CD8-positive, alpha-beta memory T cell (primary cell): ENCODE measurements at places on chromosomes 12 and 14.

- no peaks in the 10 kb centered on the region for H3K4me1 ChIP-seq
- no peak for DNase-seq
- H3K4me3 ChIP-seq = no peak overlapping the region
- H3K36me3 ChIP-seq = no peaks in the 10 kb centered on the region
These were observed 44.2 kb downstream of the TTC8 start for GRCh38 chr14:88868558-88869159.

DNA sequence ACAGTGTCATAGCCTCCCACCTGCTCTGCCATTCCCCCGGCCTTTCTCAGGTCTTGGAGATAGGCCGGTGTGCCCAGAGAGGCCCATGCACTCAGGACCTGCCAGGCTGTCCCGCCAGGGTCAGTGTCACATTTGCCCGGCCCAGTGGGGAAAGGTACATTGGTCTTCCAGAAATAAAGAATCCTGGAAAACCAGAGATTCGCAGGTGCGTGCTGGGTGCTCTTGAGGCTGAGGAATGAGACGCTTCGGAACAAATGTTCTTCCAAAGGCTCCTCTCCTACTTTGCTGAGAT lies 205.8 kb upstream of the RTL1 start:
- DNase-seq = no peak
- no peaks in the 10 kb centered on the region for H3K27me3 ChIP-seq
- no peak overlapping the region for H3K4me3 ChIP-seq
- no peak overlapping the region for H3K27ac ChIP-seq

- no peak overlapping the region for H3K4me3 ChIP-seq
- H3K4me1 ChIP-seq = peaks cover 20% of the 10 kb centered on the region
- no peak overlapping the region for H3K27ac ChIP-seq
- no peaks in the 10 kb centered on the region for H3K36me3 ChIP-seq
- no peaks in the 10 kb centered on the region for H3K27me3 ChIP-seq
These were observed 2.0 kb upstream of the CACNA2D4 start for GRCh38 chr12:1920436-1920835.

GRCh38 chr12:57889500-57889989 lies 43.0 kb upstream of the CTDSP2 start:
- no peak overlapping the region for H3K27ac ChIP-seq
- H3K36me3 ChIP-seq = no peaks in the 10 kb centered on the region
- peaks cover 19% of the 10 kb centered on the region for H3K4me1 ChIP-seq
- DNase-seq = no peak
- no peaks in the 10 kb centered on the region for H3K27me3 ChIP-seq
- H3K4me3 ChIP-seq = no peak overlapping the region

GRCh38 chr14:20387576-20387975 lies 25.7 kb downstream of the TEP1 start:
- no peak overlapping the region for H3K27ac ChIP-seq
- DNase-seq = no peak
- H3K36me3 ChIP-seq = peaks cover 78% of the 10 kb centered on the region

- no peaks in the 10 kb centered on the region for H3K36me3 ChIP-seq
- H3K27ac ChIP-seq = no peak overlapping the region
- peaks cover 4% of the 10 kb centered on the region for H3K27me3 ChIP-seq
- DNase-seq = no peak
- no peak overlapping the region for H3K4me3 ChIP-seq
These were observed 29.6 kb upstream of the TCL1B start for GRCh38 chr14:95656634-95657033.

DNA sequence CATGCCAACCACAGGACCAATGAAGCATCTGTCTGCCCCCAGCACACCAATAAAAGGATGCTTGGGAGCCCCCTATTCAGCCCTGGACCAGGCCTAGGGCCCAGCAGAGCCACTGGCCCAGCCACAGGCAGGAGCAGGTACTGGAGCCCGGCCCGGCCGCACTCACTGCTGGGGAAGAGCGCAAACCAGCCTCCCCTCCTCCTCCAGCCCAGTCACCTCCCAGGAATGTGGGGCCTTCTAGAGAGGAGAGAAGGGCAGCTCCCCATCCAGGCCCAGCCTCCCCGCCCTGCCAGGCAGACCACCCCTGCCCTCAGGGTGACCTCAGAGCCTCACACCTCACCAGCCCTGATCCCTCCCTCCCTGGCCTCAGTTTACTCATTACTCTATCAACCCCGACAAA lies 56.2 kb downstream of the CCNK start:
- H3K36me3 ChIP-seq = no peaks in the 10 kb centered on the region
- H3K4me3 ChIP-seq = no peak overlapping the region
- no peaks in the 10 kb centered on the region for H3K4me1 ChIP-seq
- no peak overlapping the region for H3K27ac ChIP-seq
- no peak for DNase-seq
- H3K27me3 ChIP-seq = no peaks in the 10 kb centered on the region

DNA sequence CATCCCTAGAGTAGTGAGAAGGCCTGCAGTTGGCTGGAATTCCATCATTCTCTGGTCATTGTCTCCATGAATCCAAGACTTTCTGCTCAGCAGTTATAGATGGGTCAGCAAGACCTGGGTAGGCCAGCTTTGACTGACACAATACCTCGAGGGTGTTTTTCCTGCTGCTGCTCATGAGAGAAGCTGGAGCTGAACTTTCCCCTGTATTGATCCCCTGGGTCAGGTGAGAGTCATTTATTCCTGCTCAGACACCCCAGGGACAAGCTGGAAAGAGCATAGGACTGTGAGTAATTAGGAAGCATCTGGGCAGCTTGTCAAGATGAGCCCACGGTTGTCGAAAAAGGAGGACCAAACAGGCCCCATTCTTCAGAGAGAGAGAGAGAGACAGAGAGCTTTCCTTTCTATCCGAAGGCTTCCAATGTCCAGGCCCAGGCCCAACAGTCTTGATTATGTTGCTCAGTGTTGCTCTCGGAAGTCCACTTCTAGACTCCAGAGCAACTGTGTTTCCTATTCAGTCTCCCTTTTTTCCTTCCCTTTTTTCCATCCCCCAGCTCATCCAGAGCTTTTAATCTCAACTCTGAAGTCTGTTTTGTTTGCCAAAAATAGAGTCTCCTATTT lies 131.1 kb downstream of the SLC8A3 start:
- H3K4me3 ChIP-seq = no peak overlapping the region
- no peak for DNase-seq
- no peaks in the 10 kb centered on the region for H3K36me3 ChIP-seq
- H3K4me1 ChIP-seq = no peaks in the 10 kb centered on the region
- no peaks in the 10 kb centered on the region for H3K27me3 ChIP-seq
- no peak overlapping the region for H3K27ac ChIP-seq

DNA sequence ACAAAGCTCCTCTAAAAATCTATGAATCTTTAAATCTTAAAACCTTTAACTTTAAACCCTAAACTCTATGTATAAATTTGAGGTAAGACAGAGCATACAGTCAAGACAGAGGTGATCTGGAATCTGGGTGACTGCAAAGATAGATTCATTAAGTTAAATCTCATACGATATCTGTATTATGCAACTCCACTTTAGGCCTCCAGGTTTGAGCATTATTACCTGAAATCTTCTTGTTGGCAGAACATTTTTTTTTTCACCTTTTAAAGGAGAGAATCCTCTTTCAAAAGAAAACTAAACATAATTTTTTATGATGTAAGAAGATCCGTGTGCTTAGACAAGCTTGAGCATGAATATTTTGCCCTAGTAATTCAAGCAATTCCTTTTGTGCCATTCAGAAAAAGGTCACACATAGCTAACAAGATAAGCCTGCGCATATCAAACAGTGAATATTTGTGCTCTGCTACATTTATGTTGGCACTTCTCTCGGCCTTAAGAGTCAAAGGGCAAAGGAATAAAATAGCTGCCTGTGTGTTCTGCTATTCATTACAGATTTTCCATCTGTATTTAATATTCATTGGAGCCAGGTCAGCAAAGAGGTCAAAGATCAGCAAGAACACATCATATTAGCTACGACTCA lies 163.3 kb downstream of the TMTC3 start:
- no peak for DNase-seq
- no peak overlapping the region for H3K4me3 ChIP-seq
- no peaks in the 10 kb centered on the region for H3K36me3 ChIP-seq

- no peaks in the 10 kb centered on the region for H3K4me1 ChIP-seq
- no peak overlapping the region for H3K27ac ChIP-seq
- no peaks in the 10 kb centered on the region for H3K27me3 ChIP-seq
- peak; percentile 42 for DNase-seq
These were observed 13.9 kb downstream of the ASPG start for GRCh38 chr14:104099096-104100041.

DNA sequence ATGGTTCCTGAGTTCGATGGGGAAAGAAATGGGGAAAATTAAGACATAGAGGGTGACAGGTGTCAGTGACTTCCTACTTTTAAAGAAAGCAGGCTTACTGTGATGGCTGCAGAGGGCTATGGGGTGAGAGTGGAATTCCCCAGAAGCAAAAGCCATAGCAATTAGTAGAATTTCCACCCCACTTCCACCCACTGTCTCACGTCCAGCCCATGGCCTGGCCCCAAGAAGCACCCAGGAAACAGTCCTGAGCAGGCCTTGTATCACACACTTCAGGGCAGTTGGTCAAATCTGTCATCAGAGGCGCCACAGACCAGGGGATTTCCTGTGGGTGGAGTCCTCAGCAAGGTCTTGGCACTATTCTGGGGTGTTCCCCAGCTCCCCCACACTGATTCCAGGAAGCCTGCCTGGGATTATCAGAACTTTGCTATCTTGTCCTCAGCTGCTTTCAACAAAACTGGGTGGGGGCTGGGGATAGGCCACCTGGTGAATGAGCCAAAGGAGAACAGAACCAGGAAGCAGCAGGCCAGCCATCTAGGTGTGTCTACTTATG lies 120.1 kb upstream of the CCND2 start:
- peak; percentile 30 for DNase-seq
- H3K36me3 ChIP-seq = no peaks in the 10 kb centered on the region
- peak overlapping the region; percentile 11 for H3K4me3 ChIP-seq
- H3K27ac ChIP-seq = peak overlapping the region; percentile 13
- H3K4me1 ChIP-seq = peaks cover 47% of the 10 kb centered on the region

- no peak overlapping the region for H3K4me3 ChIP-seq
- no peaks in the 10 kb centered on the region for H3K4me1 ChIP-seq
- no peak overlapping the region for H3K27ac ChIP-seq
These were observed 6.4 kb upstream of the ASCL1 start for GRCh38 chr12:102950950-102951619.

- H3K27ac ChIP-seq = no peak overlapping the region
- H3K27me3 ChIP-seq = no peaks in the 10 kb centered on the region
- H3K4me1 ChIP-seq = peaks cover 13% of the 10 kb centered on the region
- DNase-seq = no peak
These were observed 207.5 kb upstream of the PWP1 start for GRCh38 chr12:107477947-107478610.

GRCh38 chr12:80422550-80422949 lies 21.5 kb upstream of the PTPRQ start:
- H3K27me3 ChIP-seq = no peaks in the 10 kb centered on the region
- no peaks in the 10 kb centered on the region for H3K4me1 ChIP-seq
- H3K27ac ChIP-seq = no peak overlapping the region

DNA sequence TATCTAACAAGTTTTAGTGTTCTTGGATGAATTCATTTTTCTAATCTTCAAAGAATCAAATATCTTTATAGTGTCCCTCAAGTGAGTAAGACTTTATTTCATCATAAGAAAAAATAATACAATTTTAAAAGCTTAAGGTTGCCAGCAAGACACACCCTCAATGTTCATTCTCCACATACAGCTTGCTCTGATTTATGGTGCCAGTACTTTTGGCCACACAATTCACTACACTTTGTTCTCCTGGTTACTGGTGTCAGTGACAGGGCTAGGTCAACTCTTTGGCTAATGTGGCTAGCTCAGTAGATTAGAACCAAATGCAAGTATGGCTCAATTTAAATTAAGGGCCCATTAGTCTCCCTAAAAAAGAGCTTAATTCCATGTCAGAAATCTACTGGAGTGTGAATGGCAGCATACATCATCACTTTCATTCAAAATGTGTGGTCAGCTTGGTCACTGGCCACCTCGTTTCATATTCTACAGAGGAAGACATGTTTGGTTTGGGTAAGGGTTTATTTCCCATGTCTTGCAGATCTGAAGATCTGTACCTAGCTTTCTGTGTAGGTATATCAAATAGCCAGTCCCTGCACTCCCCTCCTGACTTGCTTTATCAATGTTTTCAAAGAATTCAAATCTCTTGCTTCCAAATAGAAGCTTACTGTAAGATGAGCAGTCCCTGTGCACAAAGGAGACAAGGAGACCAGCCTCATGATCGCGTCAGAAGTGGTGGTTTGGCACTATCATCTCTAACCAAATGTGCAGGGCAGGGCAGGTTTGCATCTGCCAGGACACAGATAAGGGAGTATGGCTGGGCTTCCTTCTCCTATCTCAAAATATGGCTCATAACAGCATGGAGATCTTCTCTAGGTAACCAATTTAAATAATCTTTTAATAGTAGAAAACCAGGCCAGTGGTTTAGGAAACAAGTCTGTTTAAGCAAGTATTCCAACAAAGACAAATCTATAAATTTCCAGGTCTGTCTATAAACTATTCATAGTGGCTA lies 31.3 kb downstream of the HECTD4 start:
- H3K27me3 ChIP-seq = no peaks in the 10 kb centered on the region
- no peaks in the 10 kb centered on the region for H3K36me3 ChIP-seq
- H3K4me1 ChIP-seq = peaks cover 3% of the 10 kb centered on the region

DNA sequence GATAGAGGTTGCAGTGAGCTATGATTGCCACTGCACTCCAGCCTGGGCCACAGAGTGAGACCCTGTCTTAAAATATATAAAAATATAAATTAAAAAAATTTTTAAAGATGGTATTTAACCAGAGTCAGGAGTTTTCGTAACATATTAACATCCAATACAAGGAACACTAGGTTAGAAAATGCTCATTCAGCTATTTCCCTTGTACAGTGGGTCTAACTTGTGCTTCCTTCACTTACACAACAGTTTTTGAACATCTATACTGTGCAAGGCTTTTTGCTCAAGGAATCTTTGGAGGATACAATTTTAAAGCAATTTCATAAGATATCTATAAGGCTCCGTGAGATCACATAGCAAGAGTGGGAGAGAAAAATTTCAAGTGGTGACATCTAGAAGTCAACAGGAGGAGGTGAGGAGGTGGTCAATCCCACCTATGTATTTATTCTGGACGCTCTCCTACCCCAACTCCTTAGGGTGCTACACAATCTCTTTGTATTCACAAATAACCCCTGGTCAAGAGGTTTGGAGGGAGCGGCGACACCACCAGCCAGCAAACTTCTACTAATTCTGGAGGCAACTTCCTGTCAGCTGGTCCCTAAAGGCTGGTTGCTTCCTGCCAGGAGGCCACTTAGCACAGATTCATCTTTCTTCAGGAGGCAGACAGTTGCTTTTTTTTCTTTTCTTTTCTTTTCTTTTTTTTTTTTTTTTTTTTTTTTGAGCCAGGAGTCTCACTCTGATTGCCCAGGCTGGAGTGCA lies 22.2 kb downstream of the DUSP16 start:
- no peak overlapping the region for H3K27ac ChIP-seq
- H3K4me1 ChIP-seq = peaks cover 12% of the 10 kb centered on the region
- H3K27me3 ChIP-seq = no peaks in the 10 kb centered on the region
- no peak for DNase-seq
- no peaks in the 10 kb centered on the region for H3K36me3 ChIP-seq
- H3K4me3 ChIP-seq = no peak overlapping the region

DNA sequence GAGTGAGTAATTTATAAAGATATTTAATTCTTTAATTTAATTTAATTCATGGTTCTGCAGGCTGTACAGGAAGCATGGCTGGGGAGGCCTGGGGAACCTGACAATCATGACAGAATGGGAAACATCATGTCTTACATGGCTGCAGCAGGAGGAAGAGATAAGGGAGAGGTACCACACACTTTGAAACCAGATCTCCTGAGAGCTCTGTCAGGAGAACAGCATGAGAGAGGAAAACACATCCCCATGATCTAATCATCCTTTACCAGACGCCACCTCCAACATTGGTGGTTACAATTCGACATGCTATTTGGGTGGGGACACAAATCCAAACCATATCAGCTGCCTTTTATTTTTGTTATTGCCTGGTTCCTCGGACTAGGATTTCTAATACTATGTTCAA lies 928.6 kb downstream of the TMEM121 start:
- no peaks in the 10 kb centered on the region for H3K27me3 ChIP-seq
- H3K4me1 ChIP-seq = no peaks in the 10 kb centered on the region
- H3K27ac ChIP-seq = no peak overlapping the region
- no peak for DNase-seq
- no peak overlapping the region for H3K4me3 ChIP-seq
